Stimulated activated CD4-positive, alpha-beta T cell treated with anti-CD3 and anti-CD28 coated beads, TNF-alpha, amount 100 ng/mL, for 4 hours (primary cell): ENCODE measurements at places on chromosomes 11 and 22.

DNA sequence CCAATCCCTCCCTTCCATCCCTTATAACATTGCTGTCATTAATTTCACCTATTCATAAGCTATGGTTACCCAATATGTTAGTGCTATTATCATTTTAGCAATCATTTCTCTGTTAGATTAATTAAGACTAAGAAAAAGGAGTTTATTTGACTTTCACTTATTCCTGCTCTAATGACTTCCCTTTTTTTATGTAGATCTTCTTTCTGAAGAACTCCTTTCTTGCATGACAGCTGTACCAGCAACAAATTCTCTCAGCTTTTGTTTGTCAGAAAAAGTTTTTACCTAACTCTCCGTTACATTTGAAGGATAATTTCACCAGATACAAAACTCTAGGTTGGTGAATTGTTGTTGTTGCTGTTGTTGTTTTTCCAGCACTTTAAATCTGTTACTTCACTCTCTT is 28.6 kb upstream of the OR8B8 start:
- no peak for DNase-seq

GRCh38 chr11:132904091-132904490 is 628.2 kb downstream of the OPCML start:
- no peak for DNase-seq

DNA sequence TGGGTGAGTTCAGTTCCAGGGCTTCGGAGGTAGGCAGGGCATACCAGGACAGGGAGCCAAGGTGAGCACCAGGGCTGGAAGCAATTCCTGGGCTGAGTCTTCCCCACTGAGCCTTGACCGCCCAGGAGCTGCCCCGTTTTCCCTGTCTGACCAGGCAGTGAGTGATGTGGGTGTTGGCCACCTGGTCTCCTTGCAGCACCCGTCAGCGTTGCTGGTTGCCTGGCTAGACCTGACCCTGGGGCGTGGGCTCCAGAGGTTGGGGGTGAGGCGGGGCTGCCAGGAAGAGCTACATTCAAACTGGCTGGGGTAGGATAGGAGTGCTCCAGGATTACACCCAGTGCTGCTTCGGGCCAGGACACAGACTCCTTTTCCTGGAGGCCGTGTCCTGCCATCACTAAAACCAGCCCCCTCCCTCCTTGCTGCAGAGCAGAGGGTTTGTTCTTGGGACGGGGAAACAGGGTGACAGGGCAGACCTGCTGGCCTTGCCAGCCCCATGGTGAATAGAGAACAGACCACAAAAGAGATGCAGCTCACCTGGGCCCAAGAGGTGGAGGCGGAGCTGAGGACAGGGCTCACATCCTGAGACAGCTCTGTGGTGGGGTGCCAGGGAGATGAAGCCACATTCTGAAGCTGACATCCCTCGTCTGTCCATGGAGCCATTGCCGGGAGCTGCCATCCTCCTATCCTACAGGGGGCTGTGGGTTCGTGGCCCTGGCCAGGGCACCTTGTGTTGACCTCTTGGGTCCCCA is 14.2 kb downstream of the INCENP start:
- DNase-seq = no peak

DNA sequence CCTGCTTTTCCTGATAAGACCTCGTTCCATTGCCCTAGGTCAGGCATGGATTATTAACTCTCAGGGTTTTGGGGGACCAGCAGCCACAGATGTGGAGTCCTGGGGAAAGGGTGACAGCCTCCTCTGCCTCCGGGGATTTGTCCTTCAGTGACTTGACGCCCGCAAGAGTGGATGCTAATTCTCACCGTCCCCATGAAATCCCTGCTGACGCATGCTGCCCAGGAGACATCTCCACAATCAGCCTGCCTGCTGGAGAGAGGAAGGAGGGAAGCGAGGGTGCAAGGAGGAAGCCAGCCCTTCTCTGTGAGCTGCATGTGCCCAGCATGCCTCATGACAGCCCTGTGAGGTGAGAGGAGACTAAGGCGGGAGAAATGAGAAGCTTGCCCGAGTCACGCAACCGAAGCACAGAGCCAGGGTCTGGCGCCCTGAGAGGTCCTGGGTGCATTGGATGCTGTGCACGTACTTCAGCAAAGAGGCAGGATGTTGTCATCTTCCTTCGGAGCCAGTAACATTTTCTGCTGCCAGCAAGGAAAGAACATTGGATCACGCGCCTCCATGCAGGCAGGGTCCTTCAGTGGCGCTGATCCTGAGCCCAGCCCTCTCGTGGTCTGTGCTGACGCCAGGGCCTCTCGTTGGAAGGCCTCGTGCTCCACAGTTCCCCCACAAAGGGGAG is 27.3 kb upstream of the KRTAP5-6 start:
- no peak for DNase-seq

DNA sequence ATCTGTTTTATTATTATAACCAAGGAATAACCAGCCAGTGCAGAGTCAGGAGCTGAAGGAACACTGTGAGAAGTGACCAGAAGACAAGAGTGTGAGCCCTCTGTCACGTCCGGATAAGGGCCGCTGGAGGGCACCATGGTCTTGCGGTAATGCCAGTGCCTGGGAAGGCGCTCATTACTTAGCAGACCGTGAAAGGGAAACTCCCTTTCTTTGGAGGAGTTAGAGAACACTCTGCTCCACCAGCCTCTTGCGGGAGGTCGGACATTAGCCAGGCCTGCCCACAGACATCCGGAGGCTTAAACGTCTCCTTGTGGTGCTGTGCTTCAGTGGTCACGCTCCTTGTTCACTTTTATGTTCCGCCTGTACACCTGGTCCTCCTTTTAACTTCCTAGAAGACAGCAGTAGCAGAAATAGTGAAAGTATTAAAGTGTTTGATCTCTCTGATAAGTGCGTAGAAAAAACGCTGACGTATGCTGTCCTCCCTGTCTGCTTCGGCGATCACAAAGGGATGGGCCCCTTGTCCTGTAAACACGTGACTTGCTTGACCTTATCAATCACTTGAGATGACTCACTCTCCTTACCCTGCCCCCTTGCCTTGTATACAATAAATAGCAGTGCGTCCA is 120.6 kb upstream of the LMO1 start:
- no peak for DNase-seq

- DNase-seq = no peak
Observed at GRCh38 chr11:75633409-75634066, 35.3 kb downstream of the MAP6 start.

DNA sequence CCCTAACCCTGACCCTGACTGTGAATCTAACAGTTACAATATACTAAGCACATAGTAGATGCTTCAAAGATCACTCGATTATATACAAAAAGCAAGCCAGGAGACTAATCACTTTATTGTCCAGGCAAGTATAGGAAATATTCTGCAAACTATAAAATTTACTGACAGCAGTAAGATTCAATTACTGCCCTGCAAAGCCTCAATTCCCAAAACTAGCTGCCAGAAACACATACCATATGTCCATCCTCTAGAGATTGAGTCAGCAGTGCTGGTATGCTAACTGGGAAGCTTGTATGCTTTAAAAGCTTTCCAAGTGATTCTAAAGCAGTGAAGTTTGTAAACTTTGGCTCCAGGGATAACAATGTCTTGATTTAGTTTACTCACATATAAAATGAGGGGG is 26.1 kb downstream of the CSTF3 start:
- no peak for DNase-seq

DNA sequence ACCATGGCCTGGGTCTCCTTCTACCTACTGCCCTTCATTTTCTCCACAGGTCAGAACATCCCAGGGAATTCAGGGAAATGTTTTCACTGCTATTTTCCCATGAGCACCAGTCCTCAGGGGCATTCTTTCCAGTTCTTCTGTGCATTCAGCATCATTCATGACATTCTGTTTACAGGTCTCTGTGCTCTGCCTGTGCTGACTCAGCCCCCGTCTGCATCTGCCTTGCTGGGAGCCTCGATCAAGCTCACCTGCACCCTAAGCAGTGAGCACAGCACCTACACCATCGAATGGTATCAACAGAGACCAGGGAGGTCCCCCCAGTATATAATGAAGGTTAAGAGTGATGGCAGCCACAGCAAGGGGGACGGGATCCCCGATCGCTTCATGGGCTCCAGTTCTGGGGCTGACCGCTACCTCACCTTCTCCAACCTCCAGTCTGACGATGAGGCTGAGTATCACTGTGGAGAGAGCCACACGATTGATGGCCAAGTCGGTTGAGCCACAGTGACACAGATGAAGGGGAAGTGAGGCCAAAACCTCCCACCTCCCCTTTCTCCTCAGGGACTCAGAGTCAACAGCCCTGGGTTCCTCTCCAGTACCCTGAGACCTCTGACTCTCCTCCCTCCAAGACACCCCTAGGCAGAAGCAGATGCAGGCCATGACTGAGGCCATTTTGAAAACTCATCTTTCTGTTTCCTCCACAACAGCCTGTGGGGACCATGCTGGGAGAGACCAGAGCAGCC is 15.9 kb upstream of the IGLL5 start:
- no peak for DNase-seq

DNA sequence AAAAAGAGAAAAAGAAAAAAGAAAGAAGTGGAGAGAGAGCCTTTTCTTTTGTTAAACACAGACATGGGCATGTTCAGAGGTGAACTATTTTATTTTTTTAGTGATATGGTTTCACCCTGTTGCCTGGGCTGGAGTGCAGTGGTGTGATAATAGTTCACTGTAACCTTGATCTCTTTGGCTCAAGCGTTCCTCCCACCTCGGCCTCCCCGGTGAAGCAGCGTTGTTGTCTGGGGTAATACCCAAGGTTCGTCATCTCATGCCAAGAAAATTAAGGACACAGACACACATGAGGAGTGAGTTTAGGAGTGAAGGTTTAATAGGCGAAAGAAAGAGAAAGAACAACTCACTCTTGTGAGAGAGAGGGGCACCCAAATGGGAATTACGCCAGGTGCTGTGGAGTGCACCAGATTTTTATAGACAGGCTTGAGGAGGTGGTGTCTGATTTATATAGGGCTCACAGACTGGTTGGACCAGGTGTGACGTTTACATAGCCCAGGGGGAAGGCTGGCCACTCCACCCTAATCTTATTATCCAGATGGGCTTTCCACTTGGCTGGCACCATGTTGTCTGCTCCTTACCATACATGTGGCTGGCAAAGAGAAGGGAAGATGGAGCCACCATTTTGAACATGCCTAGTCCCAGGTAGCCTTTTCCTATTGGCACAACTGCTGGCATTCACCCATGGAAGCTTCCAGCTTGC is 42.3 kb downstream of the GRAMD1B start:
- DNase-seq = no peak
